ENCODE measurements at places on chromosomes 2 and 18.

- peak; percentile 76 for DNase-seq
Observed at GRCh38 chr2:226508683-226509082, 290.9 kb downstream of the IRS1 start.

DNA sequence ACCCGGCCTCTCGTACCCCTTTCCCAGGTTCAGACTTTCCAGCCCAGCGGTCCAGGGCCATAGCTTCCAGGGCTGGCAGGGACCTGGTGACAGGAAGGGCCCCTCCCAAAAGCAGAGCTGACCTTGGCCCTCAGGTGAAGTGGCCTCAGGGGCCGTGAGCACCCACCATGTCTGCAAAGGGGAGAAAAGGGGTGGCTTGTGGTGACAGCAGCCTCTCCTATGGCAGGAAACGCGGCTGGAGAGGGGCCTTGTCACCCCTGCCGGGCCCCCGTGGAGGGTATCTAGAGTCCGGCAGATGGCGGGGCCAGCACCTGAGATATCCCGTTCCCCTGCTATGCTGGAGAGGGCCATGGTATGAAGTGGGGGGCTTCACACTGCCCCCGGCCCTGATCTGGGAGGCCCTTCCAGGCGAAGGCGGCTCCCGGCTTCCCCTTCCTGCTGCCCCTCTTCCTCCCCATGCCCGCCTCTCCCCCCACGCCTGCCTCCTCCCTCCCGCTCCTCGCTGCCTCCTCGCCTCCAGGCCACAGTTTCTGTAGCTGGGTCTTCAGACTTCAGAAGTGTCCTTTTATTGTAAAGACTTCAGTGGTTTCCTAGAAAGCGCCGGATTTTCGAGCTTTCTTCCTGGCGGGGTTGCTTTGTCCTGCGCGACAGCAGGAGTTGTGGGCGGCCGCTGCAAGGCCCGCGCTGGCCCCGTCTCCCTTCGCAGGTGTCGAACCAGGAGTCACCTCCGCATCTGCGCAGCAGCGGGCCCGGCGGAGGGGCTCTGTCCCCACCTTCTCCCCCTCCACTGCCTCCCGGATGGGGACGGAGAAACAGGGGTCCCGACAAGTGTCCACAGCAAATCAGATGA is 240.5 kb upstream of the MYT1L start:
- DNase-seq, result no peak

- DNase-seq, result peak; percentile 61
Observed at GRCh38 chr2:231810905-231811304, 24.7 kb downstream of the COPS7B start.

- peak; percentile 51 for DNase-seq
Observed at GRCh38 chr18:25262920-25263319, 89.0 kb downstream of the ZNF521 start.

DNA sequence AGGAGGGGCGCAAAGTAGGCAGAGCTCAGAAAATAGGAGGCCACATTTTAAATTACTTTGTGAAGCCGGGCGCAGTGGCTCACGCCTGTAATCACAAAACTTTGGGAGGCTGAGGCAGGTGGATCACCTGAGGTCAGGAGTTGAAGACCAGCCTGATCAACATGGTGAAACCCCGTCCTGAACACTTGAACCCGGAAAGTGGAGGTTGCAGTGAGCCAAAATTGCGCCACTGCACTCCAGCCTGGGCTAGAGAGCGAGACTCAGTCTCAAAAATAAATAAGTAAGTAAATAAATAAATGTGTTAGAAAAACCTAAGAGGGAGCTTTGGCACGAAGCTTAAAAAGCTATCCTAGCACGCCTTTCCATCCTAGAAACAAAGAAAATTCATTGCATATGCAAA is 105.5 kb downstream of the TFCP2L1 start:
- DNase-seq, result no peak

DNA sequence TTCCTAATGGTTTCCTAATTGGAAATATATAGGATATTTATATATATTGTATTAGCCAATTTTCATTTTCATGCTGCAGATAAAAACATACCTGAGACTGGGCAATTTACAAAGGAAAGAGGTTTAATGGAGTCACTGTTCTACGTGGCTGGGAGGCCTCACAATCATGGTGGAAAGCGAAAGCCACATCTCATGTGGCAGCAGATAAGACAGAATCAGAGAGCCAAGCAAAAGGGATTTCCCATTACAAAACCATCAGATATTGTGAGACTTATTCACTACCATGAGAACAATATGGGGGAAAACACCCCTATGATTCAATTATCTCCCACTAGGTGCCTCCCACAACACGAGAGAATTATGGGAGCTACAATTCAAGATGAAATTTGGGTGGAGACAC is 242.5 kb upstream of the NETO1 start:
- no peak for DNase-seq

- DNase-seq, result no peak
Observed at GRCh38 chr18:57984490-57985115, 59.4 kb upstream of the NEDD4L start.
